Activated naive CD4-positive, alpha-beta T cell treated with anti-CD3 and anti-CD28 coated beads for 36 hours (primary cell): ENCODE measurements at places on chromosomes 3 and 15. TPM values are rescaled to one million over a fixed set of nuclear protein-coding genes. Genes with fewer than 3 reads are reported as not detected.
A peak's percentile ranks its signal among the peaks of the same experiment; 100 is the strongest.

DNA sequence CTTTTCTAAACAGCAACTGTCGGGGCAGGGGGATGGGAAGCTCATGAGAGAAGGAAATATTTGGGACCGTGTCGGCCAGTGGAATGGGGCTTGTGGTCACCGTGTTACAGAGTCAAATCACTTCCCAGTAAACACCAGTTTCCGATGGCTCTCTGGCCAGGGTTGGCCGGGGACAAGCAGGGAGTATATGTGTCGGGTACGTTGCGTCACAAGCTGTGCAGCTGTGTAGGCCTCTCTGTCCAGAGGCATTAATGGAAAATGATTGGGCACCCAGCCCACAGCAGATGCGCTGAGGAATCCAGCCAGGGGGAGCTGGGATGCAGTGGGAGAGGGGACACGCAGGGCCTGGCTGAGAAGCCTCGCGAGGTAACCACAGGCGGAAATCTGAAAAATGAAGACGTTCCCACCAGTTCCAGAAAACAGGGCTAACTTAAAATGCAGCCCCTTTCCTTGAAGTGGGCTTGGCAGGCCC, 15.8 kb upstream of the ALDH1A3 start:
- DNase-seq, result no peak
- H3K27ac ChIP-seq, result no peak overlapping the region
- peaks cover 7% of the 10 kb centered on the region for H3K27me3 ChIP-seq
- peaks cover 1% of the 10 kb centered on the region for H3K36me3 ChIP-seq

- H3K36me3 ChIP-seq, result no peaks in the 10 kb centered on the region
- no peak overlapping the region for H3K27ac ChIP-seq
- H3K4me1 ChIP-seq, result peaks cover 21% of the 10 kb centered on the region
- no peak overlapping the region for H3K4me3 ChIP-seq
These were observed 5.4 kb downstream of the SOX14 start for GRCh38 chr3:137769322-137770065.

- no peaks in the 10 kb centered on the region for H3K4me1 ChIP-seq
- no peaks in the 10 kb centered on the region for H3K36me3 ChIP-seq
- DNase-seq, result no peak
These were observed 218.0 kb downstream of the UBE3A start for GRCh38 chr15:25220834-25221233.

DNA sequence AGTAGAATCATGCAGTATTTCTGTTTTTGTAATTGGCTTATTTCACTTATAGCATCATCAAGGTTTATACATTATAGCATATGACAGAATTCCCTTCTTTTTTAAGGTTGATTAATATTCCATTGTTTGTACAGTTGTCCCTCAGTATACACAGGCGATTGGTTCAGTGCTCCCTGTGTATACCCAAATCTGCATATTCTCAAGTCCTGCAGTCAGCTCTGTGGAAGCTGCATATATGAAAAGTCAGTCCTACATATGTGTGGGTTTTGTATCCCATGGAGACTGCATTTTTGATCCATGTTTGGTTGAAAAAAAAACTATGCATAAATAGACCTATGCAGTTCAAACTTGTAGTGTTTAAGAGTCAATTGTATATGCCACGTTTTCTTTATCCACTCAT, 127.7 kb downstream of the ISL2 start:
- no peaks in the 10 kb centered on the region for H3K4me1 ChIP-seq
- no peak overlapping the region for H3K4me3 ChIP-seq
- no peak overlapping the region for H3K27ac ChIP-seq
- H3K27me3 ChIP-seq, result no peaks in the 10 kb centered on the region

GRCh38 chr3:34388830-34389229, 590.4 kb downstream of the PDCD6IP start:
- DNase-seq, result no peak
- H3K27me3 ChIP-seq, result no peaks in the 10 kb centered on the region
- H3K36me3 ChIP-seq, result no peaks in the 10 kb centered on the region
- H3K4me3 ChIP-seq, result no peak overlapping the region

DNA sequence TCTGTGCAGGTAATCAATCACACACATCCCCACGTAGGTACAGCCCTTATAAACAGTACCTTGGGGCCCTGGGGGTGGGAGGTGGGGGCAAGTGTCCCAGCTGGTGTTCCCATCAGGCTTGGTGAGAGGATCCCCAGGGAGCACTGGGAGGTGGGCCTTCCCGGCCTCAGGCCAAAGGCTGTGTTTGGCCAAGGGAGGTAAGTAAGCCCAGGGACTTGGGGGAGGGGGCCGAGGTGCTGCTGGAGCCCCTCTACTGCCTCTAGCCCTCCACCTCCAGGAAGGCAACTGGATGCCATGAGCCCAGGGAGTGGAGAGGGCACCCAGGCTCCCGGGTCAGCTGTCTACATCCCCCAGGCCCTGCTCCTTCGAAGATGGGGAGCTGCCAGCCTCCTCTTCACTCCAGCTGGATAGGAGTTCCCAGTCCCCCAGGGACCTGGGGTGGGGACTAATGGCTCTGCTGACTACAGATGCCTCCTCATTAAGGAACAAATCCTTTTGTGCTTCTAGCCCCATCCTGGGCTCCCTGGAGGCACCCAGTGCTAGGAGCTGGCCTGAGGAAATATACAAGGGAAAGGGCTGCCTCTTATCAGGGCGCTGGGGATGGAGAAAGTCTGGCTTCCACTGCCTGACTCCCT, 33.1 kb downstream of the RNU5B-1 start:
- DNase-seq, result no peak
- H3K4me3 ChIP-seq, result no peak overlapping the region
- H3K36me3 ChIP-seq, result no peaks in the 10 kb centered on the region
- no peaks in the 10 kb centered on the region for H3K4me1 ChIP-seq

DNA sequence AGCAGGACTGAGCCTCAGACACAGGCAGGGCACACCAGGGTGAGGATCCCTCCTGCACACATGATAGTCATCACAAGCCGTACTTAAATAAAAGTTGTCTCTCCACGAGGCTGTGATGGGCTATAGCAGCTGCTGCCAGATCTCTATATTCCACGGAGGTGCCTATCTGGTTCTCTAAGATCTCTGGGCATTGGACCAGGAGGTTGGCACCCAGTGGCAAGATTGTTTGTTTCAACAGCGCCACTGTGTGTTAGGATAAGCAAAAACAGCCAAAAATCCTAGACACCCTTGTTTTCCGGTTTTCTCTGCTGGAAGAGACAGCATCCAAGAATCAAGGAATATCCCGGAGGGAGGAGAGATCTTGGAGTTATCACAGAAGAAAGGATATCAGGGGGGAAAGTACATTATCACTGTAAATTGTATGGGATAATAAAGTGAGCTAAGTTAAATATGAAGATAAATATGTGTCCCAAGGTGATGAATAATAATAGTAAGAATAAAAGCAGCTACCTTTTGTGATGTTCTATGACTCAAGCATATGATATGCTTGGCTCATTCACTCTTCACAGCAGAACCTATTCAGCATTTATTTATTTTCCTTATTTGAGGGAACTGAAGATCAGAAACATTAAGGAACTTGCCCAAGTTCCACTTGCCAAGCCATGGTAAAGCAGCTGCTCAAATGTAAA, 90.6 kb upstream of the AKAP13 start:
- H3K4me1 ChIP-seq, result peaks cover 3% of the 10 kb centered on the region
- DNase-seq, result peak; percentile 41
- no peak overlapping the region for H3K4me3 ChIP-seq

Gene STRIT1
- not detected for total RNA-seq
